ENCODE measurements at places on chromosomes 4 and X. TPM values are rescaled to one million over a fixed set of nuclear protein-coding genes. Genes with fewer than 3 reads are reported as not detected.

SCLT1 gene
- total RNA-seq, result 35.1 TPM

CXCL13 gene
- total RNA-seq, result not detected

BGN gene
- not detected for total RNA-seq

GRCh38 chr4:165874072-165874790 lies 1.2 kb downstream of the TLL1 start:
- peaks cover 56% of the 10 kb centered on the region for H3K27me3 ChIP-seq
- peak overlapping the region; percentile 28 for H3K4me3 ChIP-seq
- H3K36me3 ChIP-seq, result no peaks in the 10 kb centered on the region
- peaks cover 3% of the 10 kb centered on the region for H3K4me1 ChIP-seq
- no peak for DNase-seq

DNA sequence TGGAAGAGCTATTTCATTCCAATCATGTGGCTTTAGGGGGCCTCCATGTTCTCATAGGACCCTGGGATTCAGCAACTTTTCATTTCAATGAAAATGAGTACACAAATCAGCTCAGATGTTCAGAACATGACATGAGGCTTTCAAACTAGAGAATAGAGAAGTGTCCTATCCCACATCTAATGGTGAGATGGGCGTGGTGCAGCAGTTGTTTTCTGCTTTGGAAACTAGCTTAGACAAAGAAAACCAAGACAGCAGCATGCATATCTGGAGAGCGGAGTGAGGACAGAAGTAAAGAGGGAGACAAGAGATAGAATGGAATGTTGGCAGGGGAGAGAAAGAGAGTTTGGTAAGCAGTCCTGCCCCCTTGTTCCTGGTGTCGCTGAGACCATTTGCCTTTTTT lies 1009.1 kb upstream of the IGFBP7 start:
- DNase-seq, result no peak
- H3K36me3 ChIP-seq, result no peaks in the 10 kb centered on the region
- no peaks in the 10 kb centered on the region for H3K27me3 ChIP-seq
- H3K27ac ChIP-seq, result no peak overlapping the region
- no peaks in the 10 kb centered on the region for H3K4me1 ChIP-seq

MGARP gene
- not detected for total RNA-seq

DNA sequence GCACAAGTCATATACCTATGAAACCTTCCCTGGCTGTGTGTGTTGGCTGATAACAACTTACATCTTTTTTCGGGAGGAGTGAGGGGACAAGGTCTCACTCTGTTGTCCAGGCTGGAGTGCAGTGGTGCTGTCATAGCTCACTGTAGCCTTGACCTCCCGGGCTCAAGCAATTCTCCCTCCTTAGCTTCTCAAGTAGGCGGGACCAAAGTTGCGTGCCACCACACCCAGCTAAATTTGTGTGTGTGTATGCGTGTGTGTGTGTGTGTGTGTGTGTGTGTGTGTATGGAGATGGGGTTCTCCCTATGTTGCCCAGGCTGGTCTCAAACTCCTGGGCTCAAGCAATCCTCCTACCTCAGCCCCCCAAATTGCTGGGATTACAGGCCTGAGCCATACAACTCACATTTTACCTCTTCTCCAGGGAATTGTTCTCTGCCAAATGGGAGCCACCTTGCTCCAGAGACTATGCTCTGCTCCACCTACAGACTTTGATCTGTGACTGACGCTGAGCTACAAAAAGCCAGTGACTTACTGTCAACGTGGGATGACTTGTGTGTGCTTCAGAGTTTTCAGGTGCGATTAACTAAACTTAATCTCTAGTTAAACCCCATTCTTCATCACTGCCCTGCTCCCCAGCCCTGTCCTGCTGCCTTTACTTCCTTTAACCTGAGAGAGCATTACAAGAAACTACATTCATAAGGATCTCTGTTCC lies 2.0 kb upstream of the BEX4 start:
- H3K4me1 ChIP-seq, result peaks cover 9% of the 10 kb centered on the region
- DNase-seq, result no peak
- no peaks in the 10 kb centered on the region for H3K36me3 ChIP-seq
- no peak overlapping the region for H3K27ac ChIP-seq

ADH6 gene
- not detected for total RNA-seq

GRCh38 chr4:77538574-77539157 lies 67.0 kb upstream of the CXCL13 start:
- no peaks in the 10 kb centered on the region for H3K36me3 ChIP-seq
- peaks cover 32% of the 10 kb centered on the region for H3K27me3 ChIP-seq

GRCh38 chrX:68945603-68946228 lies 116.9 kb downstream of the EFNB1 start:
- no peak overlapping the region for H3K4me3 ChIP-seq
- H3K4me1 ChIP-seq, result no peaks in the 10 kb centered on the region
- H3K27ac ChIP-seq, result no peak overlapping the region
- no peaks in the 10 kb centered on the region for H3K36me3 ChIP-seq
- no peaks in the 10 kb centered on the region for H3K27me3 ChIP-seq

GLRB gene
- not detected for total RNA-seq

HNRNPD gene
- 360 TPM for total RNA-seq

GRCh38 chrX:8897259-8897658 lies 96.1 kb upstream of the FAM9A start:
- no peak overlapping the region for H3K4me3 ChIP-seq
- no peaks in the 10 kb centered on the region for H3K4me1 ChIP-seq
- no peak overlapping the region for H3K27ac ChIP-seq
- H3K36me3 ChIP-seq, result no peaks in the 10 kb centered on the region
- DNase-seq, result no peak

DNA sequence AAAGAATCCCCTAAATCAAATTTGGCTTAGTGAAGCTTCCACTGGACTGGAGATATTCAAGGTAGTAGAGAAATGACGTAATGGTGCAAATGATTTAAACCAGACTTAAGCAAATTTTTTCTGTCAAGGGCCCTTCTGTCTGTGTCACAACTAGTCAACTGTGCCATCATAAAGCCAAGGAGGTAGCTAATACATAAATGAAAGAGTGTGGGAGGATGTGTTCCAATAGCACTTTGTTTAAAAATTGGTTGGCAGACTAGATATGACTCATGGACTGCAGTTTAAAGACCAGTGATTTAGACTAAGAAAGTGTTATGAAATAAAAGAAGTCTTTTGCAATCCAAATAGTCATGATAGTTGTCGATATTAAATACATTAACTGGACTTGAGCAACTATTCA lies 24.3 kb upstream of the TEX13C start:
- H3K4me3 ChIP-seq, result peak overlapping the region; percentile 0
- H3K4me1 ChIP-seq, result peaks cover 15% of the 10 kb centered on the region
- H3K27me3 ChIP-seq, result no peaks in the 10 kb centered on the region
- no peak for DNase-seq
- no peaks in the 10 kb centered on the region for H3K36me3 ChIP-seq

All from activated naive CD8-positive, alpha-beta T cell treated with anti-CD3 and anti-CD28 coated beads, Interleukin-2, amount 10 ng/mL, durations not matched to agents 7 days and 5 days (primary cell).